Activated naive CD4-positive, alpha-beta T cell treated with Interleukin-2 at 50 U/mL for 16 hours (primary cell): ENCODE measurements at places on chromosomes 16 and 17.

DNA sequence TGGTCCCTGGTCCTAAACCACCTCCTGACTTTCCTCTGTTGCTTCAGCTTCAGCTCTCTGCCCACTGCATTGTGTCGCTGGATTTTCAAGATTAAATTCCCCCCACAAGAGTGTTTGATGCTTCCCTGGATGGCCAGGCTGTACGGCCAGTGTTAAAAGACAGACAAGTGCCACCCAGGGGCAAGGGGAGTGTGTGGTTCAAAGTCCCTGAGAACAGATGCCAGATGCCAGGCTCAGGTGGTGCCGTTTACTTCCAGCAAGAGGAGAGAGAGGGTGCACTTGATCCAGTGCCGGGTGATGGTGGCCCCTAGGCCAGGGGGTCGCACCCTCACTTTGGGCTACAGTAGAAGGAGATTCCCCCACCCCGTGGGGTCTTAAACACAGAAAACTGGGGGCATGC is 109.2 kb downstream of the RPTOR start:
- no peak for DNase-seq

DNA sequence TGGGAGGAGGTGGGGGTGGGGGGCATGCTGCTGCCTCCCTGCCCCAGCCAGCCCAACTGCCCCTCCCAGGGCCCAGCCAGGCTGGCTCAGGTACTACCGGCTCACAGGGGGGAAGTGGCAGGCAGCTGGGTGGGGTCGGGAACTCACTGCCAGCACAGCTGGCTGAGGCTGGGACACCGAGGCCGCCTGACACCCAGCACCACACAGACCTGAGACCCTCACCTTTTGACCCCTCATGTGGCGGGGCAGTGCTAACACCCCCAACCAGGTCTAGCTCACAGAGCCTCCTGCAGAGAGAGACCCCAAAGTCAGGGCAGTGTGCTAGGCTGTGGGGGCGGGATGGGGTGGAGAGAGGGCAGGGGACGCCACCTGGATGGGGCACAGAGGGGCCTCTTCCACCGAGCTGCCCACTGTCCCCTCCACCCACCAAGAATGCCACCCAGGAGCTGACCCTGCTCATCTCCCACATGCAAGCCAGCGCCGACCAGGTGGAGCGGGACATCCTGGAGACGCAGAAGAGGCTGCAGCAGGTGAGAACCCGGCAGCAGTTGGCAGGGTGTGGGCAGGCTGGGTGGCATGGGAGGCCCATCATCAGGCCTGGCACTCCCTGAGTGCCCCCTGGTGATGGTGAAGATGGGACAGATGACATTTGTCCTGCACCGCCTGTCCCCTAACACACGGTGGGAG is 3.0 kb downstream of the EVPLL start:
- no peak for DNase-seq

DNA sequence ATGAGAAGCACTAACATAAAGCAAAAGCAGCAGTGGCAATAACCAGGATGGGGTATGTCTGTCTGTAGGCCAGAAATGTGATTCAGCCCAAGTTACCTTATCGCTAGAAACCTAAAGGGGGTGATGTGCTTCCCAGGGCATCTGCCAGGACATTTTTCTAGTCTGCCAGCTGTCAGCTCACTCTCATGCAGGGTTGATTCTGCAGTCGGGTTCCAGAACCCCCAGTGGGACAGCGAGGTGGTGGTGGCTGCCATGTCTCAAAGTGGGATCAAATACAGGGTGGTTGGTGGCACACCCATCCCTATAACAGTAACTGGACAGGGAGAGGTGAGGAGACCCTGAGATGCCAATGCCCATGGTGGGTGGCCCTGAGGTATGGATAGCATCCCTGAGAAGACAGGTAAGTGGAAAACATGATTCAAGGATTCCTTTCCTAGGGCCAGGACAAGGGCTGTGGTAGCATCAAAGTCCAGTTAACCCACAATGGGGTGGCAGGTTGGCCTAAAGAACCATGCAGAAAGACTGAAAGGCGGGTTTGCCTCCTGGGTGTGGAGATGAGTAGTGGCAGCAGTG is 84.3 kb downstream of the TNFRSF13B start:
- no peak for DNase-seq

- DNase-seq, result peak; percentile 31
Measured at GRCh38 chr17:57600074-57600473, 145.0 kb downstream of the CCDC182 start.

DNA sequence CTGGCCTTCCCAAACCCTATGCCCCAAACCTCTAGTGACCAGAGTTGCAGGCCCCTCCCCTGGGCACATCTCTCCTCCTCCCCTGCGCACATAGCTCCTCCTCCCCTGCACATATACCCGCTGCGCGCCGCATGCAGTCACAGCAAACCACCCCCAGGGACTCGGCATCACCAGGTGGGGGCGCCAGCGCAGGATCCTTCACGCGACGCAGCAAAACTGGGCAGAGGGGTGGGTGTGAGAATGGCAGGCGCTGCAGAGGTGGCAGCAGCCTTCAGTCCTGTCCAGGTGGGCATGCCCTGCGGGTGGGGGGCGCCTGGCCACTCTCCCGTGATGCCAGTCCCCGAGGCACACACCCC is 5.6 kb downstream of the CORO6 start:
- DNase-seq, result peak; percentile 94

- no peak for DNase-seq
Measured at GRCh38 chr16:56277075-56277474, 85.8 kb downstream of the GNAO1 start.

GRCh38 chr16:24645739-24646645 is 83.5 kb upstream of the TNRC6A start:
- DNase-seq, result no peak

DNA sequence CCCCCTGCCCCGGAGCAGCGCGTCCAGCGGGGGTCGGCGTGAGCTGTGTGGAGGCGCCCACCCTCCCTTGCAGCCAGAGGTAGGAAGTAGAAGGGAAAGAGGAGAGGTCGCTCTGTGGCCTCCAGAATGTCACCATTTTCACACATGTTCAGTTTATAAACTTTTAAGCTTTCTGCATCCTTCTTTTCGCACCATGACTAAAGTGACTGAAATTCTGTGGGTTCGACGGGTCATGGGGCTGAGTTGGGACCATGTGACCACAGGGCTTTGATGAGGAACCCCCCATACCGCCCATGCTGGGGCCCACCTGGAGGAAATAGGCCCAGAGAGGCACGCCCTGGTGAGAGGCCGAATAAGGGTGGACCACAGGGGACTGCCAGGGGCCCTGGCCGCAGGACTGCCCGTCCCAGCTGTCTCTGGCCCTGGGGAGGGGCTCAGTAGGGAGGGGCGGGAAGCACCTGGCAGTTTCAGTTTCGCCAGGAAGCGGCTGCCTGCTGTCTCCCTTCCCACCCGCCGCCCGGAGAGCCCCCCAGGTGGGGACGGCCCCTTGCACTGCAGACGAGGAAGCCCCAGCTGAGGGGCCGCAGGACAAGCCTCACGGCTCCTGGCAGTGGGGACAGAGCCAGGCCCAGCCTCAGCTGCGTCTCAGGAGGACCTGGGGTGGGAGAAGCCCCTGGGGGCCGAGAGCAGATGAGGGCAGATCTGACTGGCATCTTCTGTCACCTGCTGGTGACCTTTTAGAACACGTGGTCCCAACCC is 9.0 kb downstream of the CBFA2T3 start:
- peak; percentile 6 for DNase-seq

DNA sequence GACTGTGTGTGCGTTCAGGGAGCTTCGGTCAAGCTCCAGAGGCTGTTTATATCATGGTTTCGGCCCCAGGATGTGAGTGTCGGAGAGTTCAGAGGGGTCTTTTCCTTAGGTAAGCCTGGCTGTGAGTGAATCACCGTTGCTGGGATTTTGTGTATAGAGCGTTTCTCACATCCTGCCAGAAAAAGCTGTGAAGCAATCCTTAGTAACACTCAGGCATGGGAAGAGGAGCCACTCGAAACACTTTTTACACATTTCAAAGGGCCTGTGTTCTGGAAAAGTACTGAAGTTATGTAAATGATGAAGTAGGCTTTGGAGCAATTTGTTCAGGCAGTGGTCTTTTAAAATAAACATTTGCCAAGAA is 662 bp downstream of the PGS1 start:
- DNase-seq, result no peak

- DNase-seq, result no peak
Measured at GRCh38 chr17:40528692-40529417, 27.4 kb upstream of the TNS4 start.

- no peak for DNase-seq
Measured at GRCh38 chr16:4342866-4343744, 8.0 kb downstream of the PAM16 start.

- no peak for DNase-seq
Measured at GRCh38 chr16:55120826-55121225, 190.2 kb downstream of the IRX5 start.

DNA sequence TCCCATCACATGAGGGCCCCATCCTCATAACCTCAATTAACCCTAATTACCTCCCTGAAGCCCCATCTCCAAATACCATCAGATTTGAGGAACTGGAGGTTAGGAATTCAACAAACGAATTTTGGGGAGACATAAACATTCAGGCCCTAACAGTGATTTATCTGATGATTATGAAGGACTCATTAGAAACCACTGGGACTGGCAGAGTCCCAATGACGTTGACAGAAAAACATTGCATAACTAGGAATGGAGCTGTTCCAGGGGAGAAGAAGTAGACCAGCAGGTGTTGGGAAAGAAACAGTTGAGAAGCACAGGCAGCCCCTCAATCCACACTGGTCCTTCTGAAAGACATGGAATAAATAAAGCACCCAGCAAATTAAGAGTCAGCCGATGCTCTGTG is 282.0 kb downstream of the MAP2K4 start:
- no peak for DNase-seq

GRCh38 chr17:50027172-50027880 is 28.6 kb upstream of the ITGA3 start:
- DNase-seq, result no peak

GRCh38 chr17:55420067-55420775 is 1.4 kb downstream of the MMD start:
- DNase-seq, result peak; percentile 13

DNA sequence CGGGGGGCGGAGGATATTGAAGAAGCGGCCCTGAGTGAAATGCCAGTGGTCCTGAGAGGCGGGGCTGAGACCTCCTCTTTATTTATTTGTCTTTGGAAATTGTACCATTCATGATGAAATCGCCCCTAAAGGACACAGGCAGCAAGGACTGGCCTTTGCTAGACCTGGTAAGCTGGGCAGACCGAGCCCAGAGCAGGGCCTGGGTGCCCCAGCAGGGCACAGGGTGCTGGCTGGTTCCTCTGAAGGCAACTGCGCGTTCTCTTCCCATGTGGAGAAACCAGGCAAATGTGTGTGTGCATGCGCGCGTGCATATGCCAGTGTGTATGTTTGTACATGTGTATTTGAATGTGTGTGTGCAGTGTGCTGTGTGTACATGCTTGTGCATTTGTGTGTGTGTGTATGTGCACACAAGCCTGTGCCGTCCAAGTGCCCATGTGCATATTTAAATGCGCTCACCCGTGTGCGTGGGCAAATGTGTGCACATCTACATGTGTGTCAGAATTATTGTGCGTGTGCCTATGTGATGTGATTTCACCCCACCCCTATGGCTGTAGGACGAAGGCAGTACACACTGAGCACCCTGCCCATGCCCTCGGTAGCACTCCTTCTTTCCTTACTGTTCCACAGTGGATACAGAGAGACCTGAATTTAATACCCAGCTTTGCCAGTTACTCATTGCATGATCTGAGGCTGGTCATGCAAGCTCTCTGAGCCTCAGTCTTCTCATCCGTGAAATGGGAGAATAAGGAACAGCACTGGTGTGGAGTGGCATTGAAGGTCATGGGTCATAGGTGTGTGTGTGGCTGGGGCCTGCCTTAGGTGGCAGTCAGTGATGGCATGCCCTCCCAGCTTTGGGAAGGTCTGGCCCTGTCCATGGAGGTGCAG is 105.2 kb downstream of the CMIP start:
- DNase-seq, result no peak

GRCh38 chr16:9225527-9226316 is 134.3 kb downstream of the HAPSTR1 start:
- DNase-seq, result no peak

DNA sequence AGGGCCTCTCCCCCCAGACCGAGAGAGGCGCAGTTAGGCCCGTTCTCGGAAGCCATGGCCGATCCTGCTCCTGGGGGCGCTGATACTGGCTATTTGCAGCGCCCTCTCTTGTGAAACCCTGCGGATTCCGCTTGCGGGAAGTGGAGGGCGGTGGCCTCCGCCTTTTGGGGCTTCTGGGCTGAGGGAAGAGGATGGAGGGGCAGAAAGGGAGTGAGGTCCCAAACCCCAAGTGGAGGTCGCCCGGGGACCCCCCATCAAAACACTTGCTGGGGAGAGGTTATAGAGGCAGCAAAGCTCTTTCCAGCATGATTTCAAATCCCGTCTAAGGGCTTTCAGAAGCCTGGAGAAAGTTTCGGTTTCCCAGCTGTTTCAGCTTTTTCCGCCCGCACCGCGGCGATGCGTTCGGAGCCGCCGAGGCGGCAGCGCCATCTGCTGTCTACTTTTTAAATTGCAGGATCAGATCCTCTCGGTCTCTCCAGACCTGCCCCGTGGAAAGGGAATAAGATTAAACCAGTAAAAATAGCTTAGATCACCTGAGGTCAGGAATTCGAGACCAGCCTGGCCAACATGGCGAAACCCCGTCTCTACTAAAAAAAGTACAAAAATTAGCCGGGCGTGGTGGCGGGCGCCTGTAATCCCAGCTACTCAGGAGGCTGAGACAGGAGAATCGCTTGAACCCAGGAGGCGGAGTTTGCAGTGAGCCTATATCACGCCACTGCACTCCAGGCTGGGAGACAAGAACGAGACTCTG is 15.8 kb downstream of the SNX20 start:
- peak; percentile 82 for DNase-seq

- no peak for DNase-seq
Measured at GRCh38 chr17:32689348-32689747, 187.6 kb downstream of the MYO1D start.

GRCh38 chr16:84922351-84923120 is 88.8 kb downstream of the ZDHHC7 start:
- DNase-seq, result no peak

DNA sequence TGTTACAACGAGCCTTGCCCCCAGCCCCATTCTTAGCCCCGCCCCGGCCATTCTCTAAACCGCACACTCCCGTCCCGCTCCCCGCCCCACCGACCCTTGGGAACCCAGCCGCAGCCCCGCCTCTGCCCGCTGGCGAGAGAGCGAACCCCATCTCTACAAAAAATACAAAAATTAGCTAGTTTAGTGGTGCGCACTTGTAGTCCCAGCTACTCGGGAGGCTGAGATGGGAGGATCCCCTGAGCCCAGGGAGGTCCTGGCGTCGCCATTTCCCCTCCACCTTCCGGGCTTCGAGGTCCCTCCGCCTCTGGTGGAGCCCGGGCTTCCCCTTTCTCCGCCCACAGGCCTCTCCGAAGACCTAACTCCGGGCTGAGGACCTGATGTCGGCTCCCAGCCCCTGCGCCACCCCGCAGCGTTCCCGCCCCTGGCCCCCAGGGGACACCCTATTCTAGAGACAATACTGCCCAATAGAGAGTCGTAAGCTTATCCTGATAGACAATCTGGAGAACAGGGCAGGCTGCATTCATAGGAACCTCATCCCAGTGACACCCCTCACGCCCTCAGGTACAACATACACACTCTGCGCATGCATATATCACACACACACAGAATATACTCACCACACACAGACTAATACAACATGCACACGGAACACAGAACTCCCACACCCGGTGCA is 480 bp upstream of the PROCA1 start:
- DNase-seq, result peak; percentile 73
